ENCODE measurements at places on chromosomes 2 and 18.
A peak's percentile ranks its signal among the peaks of the same experiment; 100 is the strongest.

DNA sequence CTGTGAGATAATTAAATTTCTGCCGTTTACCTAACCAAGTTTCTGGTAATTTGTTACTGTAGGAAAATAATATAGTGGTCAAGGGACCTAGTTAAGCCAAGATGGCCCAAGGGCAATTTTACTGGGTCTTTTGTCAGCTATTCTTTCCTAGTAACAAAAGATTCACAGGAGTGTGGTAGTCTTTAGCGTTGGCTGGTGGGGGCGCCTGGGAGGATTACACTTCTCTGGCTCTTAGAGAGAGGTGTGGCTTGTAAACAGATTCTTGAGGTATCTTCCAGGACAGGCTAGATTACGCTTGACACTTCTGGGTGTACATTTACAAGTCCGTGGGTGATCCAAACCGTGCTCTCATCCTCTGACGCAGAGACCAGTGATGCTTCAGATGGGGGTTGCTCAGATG lies 3.3 kb upstream of the ACOXL start:
- DNase-seq, result no peak

GRCh38 chr2:185828326-185828725 lies 89.7 kb downstream of the FSIP2 start:
- no peak for DNase-seq

DNA sequence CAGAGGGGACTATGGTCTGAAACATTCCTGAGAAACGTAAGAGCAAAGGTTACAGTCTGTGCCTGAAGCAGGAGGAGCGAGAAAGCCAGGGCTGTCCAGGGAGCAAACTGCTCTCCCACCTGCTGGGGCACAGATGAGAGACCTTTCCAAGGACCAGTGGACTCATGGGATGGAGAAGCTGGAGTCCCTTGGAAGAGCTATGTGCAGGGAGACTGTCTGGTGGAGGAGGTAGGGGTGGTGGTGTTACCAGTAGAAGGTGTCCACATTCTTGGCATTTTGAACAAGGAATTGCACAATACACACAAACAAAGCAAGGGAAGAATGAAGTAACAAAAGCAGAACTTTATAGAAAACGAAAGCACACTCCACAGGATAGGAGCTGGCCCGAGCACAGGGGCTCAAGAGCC lies 97.9 kb upstream of the CYRIA start:
- DNase-seq, result peak; percentile 13

DNA sequence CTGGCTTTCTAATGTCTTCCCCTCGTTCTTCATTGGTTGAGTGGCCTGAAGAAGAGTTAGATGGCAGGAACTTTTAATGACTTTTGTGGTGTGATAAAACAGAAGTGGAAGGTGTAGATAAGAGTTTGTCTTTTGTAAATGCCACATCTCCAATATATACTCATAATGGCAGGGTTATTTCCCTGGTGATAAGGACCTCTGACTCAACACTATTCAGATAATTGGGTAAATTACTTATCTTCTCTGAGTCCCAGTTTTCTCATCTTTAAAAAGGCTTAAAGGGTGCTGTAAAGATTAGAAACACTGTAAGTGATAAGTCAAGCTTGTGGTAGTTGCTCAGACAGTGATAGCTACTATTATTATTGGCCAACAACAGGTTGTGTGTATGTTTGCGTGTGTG lies 9.5 kb downstream of the KLHL14 start:
- DNase-seq, result peak; percentile 54

GRCh38 chr2:47946593-47946992 lies 40.3 kb upstream of the FBXO11 start:
- no peak for DNase-seq

- peak; percentile 25 for DNase-seq
Measured at GRCh38 chr18:23260926-23261590, 125.8 kb downstream of the CABLES1 start.

DNA sequence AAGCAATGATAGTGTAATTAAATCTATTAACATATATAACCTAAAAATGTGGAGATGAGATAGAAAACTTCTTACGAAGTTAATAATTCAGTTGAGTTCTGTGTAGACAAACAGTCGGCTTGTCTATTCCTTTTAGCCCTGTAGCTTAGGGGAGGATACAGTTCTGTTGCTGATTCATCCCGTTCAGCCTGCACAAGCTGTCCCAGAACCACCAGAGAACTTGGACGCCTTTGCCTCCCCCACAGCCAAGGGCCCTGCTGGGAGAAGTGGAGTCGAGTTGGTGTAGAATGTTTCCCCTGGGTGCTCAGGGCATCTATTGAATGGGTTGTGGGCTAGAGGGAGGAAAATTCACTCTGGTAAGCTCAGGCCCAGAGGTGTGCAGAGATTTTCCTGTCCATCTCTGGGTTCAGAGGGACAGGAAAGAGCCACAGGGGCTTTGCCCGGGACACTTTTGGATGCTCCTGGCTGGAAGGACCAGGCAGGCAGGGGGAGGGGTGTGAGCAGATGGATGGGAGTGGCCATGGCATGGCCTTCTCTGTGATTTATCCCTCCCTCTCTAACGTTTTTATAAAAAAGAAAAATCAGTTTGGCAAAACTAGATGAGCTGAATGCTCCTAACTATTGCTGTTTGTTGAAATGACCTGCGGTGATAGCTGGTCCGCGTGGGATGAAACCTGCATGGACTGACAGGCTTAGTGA lies 42.8 kb upstream of the GALR1 start:
- DNase-seq, result no peak

DNA sequence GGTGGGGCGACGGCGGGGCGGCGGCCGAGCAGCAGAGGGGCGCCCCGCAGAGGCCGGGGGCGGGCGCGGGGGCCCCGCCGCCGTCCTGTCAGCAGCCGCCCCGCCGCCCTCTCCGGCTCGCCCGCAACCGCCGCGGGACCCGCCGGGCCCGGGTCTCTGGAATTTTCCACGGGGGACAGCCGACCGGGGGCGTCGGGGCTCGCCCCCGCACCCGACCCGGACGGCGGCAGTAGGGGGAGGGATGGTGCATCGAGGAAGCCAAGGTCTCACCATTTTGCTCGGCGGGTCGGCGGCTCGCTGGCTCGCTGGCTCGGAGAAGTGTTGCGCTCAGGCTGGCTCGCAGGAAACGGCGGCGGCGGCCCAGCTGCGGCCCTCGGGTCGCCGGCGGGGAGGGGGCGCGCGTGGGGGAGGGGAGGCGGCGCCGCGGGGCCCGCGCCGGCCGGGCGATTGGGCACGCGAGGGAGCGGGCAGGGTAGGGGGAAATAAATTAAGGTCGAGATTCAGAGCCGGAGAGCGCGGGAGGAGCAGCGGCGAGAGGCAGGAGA lies 405 bp downstream of the PPP3R1 start:
- no peak for DNase-seq

GRCh38 chr2:105344704-105345345 lies 7.5 kb downstream of the C2orf49 start:
- peak; percentile 84 for DNase-seq

DNA sequence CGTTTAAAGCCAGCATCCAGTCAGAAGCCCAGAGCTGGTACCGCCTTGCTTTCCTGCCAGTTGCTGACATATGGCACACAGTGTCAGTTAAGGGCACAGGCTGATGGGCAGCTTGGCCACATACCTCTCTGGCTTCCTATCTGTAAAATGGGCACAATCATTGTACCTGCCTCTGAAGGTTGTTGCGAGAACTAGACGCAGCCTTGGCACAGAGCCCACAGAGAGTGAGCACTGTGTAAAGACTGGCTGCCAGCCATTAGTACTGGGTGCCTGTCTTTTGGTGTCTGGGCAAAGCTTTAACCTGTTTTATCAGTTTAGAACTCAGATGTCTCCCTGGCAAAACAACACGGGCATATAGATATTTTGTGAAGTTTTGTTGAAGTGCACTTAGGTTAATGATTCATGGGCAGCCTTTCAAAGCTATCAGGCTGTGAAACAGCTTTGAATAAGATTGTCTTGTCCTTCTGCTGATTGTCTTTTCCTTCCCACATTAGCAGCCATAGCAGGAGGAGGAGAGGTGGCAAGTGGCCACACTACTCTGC lies 269.5 kb downstream of the NEDD4L start:
- DNase-seq, result peak; percentile 14

- DNase-seq, result peak; percentile 86
Measured at GRCh38 chr2:144515696-144516410, 4.1 kb downstream of the ZEB2 start.

DNA sequence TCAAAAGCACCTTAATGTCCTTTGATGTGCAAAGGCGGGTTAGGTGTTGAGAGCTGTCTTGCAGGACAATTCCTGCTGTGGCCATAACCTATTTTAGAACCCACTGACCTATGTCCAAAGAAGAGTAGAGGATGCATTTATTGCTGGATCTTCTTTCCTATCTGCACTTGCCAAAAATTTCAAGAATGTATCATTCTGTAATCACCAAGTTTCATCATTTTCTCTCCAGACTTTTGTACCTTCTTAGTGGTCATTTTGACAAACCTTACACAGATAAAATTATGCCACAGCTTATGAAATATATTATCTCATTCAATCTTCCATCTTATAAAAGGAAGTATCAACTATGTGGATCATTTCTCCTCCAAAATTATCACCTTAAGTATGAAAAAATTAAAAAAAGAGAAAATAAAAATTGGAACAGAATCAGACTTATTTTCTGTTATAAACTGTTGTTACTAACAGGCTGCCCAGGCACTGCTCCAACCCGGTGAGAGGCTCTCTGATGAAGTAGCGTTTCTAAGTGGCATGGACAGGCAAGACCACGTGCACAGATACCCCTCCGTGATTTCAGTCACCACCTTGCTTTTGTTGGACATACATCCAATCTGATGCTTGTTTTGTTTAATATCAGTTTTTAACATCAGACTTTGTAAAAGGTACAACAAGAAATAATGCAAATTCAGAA lies 559.9 kb upstream of the ID2 start:
- DNase-seq, result no peak
